ENCODE measurements at places on chromosomes 2 and 18.

DNA sequence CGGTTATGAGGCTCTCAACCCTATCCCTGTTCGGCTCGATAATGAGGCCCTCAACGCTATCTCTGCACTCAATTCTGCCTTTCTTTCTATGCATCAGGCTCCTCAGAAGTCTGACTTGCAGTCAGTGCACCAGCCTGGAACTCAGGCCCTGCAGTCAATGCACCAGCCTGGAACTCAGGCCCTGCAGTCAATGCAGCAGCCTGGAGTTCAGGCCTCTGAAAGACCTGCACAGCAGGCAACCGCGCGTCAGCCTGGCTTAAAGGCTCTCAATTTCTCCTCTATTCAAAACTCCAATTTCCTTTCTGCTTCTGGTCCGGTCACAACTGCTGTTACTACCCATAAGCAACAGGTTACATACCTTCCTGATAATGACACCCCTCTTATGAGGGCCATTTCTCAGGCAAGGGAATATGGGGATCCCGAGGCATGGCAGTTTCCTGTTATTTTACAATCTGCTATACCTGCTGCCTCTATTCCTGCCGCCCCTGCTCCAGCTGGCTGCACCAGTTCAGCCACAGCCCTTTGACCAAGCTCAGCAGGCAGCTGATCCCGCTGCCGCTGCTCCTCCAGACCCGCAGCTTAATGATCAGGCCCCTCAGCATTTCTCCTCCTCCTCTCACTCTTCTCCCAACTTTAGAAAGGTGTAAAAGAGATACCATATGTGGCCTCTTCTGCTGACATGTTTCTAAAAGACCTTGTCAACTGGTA is 933.6 kb upstream of the FANCL start:
- DNase-seq = no peak

DNA sequence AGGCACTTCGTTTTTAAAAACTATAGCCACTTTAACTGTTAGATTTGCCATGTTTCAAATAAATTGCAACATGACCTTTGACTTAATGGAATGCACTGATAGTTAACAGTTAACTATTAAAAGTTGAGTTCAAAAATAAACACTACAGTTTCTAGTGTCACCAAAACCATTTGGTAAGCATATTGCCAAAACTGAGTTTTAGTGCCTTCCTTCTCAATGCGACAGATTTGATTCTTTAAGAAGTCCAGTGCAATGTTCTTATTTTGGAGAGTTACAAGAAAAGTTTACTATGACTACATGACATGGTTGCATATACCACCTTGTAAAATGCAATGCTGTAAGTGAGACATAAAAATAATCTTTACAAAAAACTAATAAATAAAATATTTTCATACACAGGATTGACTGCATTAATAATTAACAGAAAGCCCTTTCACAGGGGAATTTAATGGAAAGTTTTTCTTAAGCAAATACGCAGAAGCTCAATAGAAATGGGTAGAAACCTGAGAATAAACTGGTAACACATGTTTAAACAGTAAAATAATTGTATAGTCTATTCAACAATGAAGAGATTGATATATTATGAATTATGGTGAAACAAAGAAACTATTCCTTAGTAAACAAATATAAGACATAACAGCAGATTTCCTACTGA is 53.8 kb downstream of the GRB14 start:
- DNase-seq = no peak

DNA sequence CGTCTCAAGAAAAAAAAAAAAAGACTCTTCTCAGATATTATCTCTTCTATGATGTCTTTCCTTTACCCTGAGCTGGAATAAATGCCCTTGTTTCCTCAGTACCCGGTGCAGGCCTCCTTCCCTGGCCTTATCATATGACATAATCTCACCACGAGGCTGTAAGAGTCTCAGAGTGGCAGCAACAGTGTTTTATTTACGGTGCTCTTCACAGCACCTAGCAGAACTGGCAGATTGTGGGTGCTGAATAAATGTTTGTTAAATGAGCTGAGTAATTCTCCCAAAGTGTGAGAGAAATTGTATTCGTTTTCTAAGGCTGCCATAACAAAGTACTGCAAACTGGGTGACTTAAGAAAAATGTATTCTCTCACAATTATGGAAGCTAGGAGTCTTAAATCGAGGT is 82.8 kb upstream of the CD28 start:
- no peak for DNase-seq

GRCh38 chr2:157184161-157184895 is 73.2 kb upstream of the GALNT5 start:
- no peak for DNase-seq

DNA sequence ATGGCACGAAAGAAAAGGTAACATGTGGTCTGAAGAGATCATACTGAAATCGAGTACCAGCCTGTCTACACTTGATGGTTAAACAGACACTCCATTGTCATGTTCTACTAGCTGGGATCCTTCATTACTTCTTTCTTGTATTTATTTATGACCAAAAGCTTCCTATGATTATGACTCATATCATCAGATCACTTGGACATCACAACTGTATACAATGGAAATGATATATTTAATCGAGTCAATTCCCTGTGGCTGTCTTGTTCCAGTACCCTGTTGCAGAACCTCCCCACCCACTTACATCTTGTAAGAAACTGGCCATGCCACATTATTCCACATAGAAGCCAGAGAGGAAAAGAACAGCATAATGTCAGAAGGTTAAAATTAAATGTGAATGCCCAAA is 358.9 kb downstream of the ZEB2 start:
- no peak for DNase-seq

GRCh38 chr2:123976054-123976648 is 48.9 kb upstream of the CNTNAP5 start:
- no peak for DNase-seq

- DNase-seq = no peak
These were observed 12.4 kb upstream of the SPATA3 start for GRCh38 chr2:230983566-230983965.

- no peak for DNase-seq
These were observed 374.1 kb downstream of the ARHGAP15 start for GRCh38 chr2:143503280-143503679.

- DNase-seq = no peak
These were observed 12.3 kb upstream of the SNED1 start for GRCh38 chr2:240985881-240986786.

GRCh38 chr2:113370030-113370429 is 67.5 kb upstream of the ZNG1B start:
- DNase-seq = no peak

DNA sequence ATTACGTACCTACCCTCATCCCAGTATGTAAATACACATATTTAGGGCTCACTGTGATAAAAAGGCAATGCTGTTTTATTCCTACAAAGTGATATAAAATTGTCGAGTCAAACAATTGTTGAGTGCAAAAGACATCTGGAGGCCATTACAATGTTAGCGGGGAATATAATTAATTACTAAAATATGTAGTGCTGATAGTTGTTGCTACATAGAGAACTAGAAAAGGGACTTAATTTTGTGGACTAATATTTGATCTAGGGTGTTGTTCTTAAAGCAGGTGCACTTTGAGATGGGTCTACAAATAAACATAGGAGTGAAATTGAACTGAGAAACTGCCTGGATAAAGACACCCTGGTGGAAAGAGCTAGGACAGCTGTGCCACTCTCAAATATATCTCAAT is 300.1 kb downstream of the NOL4 start:
- no peak for DNase-seq

DNA sequence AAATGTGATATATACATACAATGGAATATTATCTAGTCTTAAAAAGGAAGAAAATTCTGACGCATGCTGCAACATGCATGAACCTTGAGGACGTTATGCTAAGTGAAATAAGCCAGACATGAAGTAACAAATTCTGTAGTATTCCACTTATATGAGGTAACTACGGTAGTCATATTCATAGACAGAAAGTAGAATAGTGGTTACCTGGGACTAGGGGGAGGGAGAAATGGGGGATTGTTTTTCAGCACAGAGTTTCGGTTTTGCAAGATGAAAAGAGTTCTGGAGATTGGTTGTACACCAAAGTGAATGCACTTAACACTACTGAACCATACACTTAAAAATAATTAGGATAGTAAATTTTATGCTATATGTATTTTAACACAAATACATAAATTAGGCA is 215.9 kb upstream of the FBXO11 start:
- no peak for DNase-seq

DNA sequence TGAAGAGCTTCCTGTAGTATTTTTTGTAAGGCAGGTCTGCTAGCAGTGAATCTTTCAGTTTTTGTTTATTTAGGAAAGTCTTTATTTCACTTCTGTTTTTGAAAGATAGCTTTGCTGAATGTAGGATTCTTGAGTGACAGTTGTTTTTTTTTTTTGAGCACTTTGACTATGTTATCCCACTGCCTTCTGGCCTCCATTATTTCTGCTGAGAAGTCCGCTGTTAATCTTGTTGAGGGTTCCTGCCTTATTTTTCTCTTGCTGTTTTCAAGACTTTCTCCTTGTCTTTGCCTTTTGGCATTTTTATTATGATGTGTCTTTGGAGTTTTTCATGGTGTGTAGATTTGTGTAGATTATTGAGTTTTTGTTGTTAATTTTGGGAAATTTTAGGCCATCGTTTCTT is 21.9 kb downstream of the RBFA start:
- DNase-seq = no peak

GRCh38 chr2:161085149-161085548 is 75.1 kb upstream of the TANK start:
- DNase-seq = no peak

- DNase-seq = no peak
These were observed 76.1 kb upstream of the TXNDC2 start for GRCh38 chr18:9809697-9810096.

- DNase-seq = no peak
These were observed 177.3 kb downstream of the NBAS start for GRCh38 chr2:15383695-15384350.

- DNase-seq = no peak
These were observed 27.9 kb downstream of the PDIA6 start for GRCh38 chr2:10784719-10785118.

GRCh38 chr2:83565626-83566025 is 893.5 kb downstream of the SUCLG1 start:
- no peak for DNase-seq

GRCh38 chr2:219494952-219495530 is 3.6 kb upstream of the GMPPA start:
- no peak for DNase-seq

- DNase-seq = no peak
These were observed 5.4 kb upstream of the TDRD15 start for GRCh38 chr2:21118302-21118920.

GRCh38 chr18:923144-923866 is 18.6 kb downstream of the ADCYAP1 start:
- DNase-seq = no peak

DNA sequence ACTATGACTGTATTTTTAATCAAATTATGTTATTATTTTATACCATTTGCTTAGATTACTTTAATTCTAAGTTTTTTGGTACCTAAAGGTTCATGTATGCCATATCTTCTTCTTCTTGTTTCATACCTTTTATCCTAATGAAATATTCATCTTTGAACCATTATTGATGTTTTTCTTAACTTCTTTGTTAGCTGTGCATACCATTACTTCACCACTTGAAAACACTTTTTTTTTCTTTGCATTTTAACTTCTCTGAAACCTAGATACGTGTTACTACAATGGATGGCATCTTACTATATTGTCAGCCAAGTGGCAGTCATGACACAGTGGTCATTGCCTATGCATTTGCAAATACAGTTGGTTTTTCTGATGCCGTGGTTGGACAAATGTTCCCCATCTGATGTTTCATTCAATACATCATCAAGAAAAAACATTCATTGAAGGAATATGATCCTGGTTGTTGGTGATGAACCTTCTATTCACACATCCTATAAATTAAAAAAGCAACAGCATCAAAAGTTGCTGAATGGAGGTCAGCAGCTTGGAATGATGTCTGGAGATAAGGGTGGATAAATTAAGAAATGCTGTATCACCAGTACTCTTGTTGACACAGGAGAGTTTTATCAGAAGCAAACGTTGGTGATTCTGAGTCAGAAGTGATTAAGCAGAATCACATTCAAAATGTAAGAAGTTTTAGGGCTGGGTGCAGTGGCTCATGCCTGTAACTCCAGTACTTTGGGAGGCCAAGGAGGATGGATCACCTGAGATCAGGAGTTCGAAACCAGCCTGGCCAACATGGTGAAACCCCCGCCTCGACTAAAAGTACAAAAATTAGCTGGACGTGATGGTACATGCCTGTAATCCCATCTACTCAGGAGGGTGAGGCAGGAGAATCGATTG is 7.4 kb downstream of the IL36A start:
- DNase-seq = no peak

GRCh38 chr18:79787865-79788733 is 9.6 kb upstream of the KCNG2 start:
- DNase-seq = no peak

GRCh38 chr2:234593636-234594035 is 96.8 kb upstream of the ARL4C start:
- DNase-seq = no peak

DNA sequence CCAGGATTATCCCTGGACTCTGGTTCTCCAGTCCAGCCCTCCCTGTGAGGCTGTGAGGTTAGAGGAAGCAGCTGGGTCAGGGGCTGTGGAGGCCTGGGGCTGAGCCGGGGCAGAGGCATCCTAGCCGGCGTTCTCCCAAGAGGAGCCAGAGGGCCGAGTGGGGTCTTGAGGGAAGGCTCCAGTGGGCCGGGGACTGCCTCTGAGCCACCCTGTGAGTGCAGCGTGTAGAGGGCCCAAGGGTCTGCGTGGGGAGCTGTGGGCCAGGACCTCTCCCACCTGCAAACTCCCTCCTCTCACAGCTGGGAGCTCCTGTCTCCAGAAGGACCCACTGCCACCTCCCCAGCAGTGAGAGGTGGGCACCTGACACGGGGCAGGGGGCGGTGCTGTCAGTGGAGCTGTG is 41.0 kb downstream of the GLI2 start:
- no peak for DNase-seq

DNA sequence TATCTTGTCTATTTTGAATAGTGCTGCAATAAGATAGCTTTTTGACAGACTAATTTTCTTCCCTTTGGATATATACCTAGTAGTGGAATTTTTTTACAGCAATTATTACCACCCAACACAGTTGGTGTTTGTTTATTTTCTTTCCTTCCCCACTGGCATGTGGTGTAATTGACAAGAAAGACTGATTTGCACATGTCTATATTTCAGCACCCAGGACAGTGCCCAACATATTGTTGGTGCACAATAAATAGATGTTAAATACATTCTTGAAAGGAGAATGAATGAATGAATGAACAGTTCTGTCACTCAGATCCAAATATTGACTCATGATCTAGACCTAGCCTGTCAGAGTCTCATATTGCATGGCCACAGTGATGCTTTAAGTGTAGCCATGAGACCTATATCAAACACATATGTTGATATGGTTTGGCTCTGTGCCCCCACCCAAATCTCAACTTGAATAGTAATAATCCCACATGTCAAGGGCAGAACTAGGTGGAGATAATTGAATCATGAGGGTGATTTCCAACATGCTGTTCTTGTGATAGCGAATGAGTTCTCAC is 538.2 kb downstream of the NYAP2 start:
- no peak for DNase-seq

GRCh38 chr2:171762879-171763573 is 75.8 kb downstream of the DYNC1I2 start:
- DNase-seq = no peak
